NCI-H2107 (cell line): ENCODE measurements at places on chromosomes 5 and 9.

- no peak for DNase-seq
Measured at GRCh38 chr9:109496218-109496617, 1.9 kb downstream of the PTPN3 start.

- DNase-seq: no peak
Measured at GRCh38 chr5:159854916-159855315, 61.4 kb upstream of the ADRA1B start.

GRCh38 chr5:93926831-93927620, 185.6 kb upstream of the POU5F2 start:
- DNase-seq: no peak

GRCh38 chr9:29928072-29928471, 2354.8 kb upstream of the C9orf72 start:
- DNase-seq: no peak

DNA sequence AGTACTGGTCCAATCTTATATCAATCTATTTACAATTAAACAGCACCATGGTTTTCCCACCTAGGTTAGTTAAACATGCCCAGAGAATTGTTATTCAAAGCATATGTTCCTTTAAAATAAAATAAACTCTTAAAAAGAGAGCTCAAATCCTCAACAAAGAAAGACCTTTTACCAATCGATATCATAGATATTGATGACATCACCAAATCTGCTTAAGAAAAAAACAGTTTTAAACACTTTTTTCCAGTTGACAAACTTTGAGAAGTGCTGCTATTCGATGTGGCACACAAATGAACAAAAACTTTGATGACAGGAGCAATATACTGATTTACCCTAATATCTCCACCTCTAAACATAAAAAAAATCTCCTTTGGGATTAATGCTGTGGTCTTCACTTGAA, 15.7 kb downstream of the EFCAB9 start:
- no peak for DNase-seq

- DNase-seq: no peak
Measured at GRCh38 chr9:74333384-74334032, 163.6 kb upstream of the RORB start.

DNA sequence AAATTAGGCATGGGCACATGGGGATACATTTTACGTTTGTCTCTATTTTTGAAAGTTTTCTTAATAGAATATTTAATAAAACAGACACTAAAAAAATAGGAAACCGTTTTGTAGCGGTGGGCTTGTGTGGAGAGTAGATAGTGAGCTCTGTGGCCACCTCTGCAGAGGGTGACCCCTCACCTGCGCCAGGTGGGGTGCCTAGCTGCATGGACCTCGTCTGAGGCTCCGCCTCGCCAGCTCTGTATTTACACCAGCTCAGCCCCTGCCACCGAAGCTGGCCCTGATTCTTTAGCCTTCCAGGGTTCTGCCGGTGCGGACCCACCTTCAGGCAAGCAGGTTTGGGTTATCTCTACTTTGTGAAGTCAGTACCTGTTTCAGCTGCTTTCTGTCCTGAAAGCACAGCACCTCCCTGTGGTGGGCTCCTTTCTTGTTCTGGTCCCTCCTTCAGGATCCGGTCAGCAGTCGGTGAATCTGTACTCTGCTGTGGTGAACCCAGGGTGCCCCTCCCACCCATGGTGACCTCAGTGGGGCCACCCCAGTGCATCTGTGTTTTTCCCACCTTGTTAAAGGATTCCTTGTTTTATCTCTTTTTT, 105.2 kb upstream of the CACNA1B start:
- DNase-seq: no peak

DNA sequence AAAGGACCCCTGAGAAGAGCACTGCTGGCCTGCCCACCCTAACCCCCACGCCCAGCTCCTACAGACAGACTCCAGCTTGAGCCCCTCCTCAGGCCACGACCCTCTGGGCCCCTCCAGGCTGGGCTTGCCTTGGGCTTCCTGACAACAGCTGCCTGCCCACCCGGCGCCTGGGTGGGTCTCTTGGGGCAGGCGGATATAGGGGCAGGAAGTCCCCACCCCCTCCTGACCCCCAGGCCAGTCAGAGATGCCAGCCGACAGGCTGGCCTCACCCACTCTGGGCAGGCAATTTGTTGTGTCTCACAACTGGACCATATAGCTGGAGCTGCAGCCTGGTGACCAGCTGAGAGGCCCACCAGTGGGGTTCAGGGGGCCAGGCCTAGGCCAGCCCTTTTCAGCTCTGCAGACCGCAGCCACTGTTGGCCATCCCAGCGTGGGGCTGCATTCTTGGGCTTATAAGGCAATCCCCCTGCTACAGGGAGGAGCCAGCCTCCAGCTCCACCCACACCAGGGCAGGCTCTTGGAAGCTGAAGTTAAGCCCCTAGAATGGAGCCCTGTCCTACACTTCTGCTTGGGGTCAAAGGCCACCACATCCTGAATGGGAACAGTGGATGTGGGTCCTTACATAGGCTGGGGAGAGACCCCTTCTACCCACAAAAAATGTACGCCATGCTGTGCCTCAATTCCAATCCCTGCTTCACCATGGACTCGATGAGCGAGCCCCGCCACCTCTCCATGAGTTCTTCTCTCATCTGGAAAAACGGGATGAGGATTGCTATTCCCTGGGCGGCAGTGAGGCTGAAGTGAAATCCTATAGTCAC, 2.0 kb downstream of the PDLIM7 start:
- DNase-seq: no peak

GRCh38 chr5:151156507-151157420, 815 bp downstream of the ANXA6 start:
- DNase-seq: no peak

- no peak for DNase-seq
Measured at GRCh38 chr5:68277431-68277830, 61.9 kb downstream of the PIK3R1 start.

GRCh38 chr5:174834081-174834480, 109.7 kb downstream of the MSX2 start:
- DNase-seq: no peak

GRCh38 chr5:39157701-39158100, 61.7 kb downstream of the FYB1 start:
- no peak for DNase-seq

GRCh38 chr5:151028717-151029116, 8.3 kb downstream of the GPX3 start:
- no peak for DNase-seq

GRCh38 chr5:88889189-88890069, 6.4 kb upstream of the MEF2C start:
- DNase-seq: no peak

GRCh38 chr5:56099346-56099745, 104.6 kb upstream of the IL6ST start:
- no peak for DNase-seq

DNA sequence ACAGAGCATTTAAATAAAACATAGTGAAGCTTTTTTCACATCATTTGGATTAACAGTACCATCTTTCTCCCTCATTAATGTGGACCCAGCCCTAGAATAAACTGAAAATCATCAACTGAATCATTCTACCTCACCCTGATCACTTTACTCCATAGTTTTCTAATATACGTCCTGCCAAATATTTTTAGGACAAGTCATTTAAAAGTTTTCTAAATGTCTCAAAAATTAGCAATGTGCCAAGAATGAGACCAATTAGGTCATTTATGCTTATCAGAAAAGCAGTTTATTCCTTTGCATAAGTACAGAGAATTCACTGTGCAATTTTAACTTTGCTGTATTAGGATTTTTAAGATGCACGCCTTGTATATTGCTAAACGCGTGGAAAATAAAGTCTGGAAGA, 284.4 kb downstream of the PIK3R1 start:
- DNase-seq: no peak

DNA sequence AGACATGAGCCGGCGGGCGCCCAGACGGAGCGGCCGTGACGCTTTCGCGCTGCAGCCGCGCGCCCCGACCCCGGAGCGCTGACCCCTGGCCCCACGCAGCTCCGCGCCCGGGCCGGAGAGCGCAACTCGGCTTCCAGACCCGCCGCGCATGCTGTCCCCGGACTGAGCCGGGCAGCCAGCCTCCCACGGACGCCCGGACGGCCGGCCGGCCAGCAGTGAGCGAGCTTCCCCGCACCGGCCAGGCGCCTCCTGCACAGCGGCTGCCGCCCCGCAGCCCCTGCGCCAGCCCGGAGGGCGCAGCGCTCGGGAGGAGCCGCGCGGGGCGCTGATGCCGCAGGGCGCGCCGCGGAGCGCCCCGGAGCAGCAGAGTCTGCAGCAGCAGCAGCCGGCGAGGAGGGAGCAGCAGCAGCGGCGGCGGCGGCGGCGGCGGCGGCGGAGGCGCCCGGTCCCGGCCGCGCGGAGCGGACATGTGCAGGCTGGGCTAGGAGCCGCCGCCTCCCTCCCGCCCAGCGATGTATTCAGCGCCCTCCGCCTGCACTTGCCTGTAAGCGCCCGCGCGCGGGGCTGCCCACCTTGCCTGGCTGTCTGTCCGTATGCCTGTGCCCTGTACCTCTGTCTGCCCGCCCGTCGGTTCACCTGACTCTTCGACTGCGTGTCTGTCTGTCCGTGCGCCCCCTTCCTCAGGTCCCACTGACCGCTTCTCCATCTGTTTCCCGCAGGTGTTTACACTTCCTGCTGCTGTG, 412 bp downstream of the FGF18 start:
- no peak for DNase-seq

DNA sequence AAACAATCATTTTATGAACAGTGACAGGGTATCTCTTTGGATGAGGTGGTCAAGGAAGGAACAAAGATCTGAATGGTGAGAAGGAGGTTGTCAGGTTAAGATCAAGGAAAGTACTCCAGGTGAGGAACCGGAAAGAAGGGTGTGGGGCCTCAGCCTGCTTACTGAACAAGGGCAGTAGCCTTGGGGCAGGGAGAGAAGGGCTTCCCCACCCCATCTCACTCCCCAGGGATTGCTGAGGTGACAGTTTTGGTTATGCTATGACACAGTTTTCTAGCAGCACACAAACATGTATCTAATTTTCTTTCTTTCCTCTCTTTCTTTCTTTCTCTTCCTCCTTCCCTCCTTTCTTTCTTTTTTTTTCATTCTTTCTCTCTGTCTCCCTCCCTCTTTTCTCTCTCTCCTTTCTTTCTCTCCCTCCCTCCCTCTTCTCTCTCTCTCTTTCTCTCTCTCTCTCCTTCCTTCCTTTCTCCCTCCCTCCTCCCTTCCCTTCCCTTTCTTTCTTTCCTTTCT, 4.1 kb upstream of the HDHD3 start:
- DNase-seq: no peak

DNA sequence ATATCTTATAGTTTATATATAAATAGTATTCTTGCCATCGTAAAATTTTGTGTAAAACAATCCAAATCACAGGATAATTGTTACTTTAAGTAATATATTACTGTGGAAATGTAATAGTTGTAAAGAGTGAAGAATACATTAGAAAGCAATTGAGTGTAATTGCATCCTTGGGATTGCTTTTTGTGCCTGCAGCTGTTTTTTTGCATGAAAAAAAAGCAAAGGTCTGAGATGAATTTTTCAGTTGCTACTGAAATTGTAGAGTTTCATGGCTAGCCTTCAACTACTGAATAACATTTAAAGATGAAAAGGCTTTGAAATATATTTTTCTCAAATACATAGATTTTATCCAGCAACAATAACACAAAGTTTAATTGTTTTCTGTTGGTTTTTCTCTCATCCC, 232.0 kb upstream of the FAM174A start:
- no peak for DNase-seq

DNA sequence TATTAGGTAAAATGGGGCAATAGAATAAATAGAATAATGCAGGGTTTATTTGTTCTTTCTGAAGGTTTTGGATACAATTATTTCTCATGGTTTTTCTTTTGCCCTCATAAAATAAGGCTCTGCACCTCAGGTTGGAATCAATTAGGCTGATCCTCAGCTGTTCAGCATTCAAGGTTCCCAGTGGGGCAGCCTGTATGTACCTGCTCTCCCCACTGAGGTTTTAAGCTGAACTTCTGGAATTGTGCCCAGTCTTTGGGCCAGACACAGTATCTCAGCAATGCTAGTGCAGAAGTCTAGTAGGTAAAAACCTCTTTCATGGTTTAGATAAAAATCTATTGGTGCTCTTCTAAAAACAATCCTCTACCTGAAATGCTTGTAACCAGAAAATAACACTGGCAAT, 98.0 kb downstream of the EDIL3 start:
- no peak for DNase-seq

DNA sequence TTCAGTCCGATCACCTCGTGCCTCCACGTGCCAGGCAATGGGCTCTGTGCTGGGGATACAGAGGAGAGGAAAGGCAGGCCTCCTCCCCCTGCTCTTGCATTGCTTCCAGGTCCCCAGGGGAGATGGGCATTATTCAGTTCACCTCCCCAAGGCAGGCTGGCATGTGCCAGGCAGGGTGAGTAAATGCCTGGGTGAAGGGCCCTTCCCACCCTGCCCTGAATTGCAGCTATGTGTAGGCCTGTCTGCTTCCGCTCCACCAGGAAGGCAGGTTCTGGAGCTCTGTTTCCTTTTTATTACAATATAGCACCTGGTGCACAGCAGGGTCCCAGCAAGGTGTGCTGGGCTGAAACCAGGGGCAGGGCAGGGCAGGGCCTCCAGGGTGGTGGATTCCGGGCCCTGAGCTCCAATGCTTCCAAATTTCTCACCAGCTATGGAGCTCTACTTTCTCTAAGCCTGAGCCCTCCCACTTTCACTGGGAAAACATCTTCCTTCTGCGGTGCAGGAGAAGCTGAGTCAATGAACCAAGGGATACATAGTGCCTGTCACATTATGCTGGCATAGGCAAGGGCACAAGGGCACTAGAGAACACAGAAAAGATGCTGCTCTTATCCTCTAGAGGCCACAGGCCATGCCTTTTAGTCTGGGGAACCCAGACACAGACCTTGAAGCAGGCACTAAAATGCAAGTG, 42.0 kb downstream of the SHB start:
- no peak for DNase-seq

DNA sequence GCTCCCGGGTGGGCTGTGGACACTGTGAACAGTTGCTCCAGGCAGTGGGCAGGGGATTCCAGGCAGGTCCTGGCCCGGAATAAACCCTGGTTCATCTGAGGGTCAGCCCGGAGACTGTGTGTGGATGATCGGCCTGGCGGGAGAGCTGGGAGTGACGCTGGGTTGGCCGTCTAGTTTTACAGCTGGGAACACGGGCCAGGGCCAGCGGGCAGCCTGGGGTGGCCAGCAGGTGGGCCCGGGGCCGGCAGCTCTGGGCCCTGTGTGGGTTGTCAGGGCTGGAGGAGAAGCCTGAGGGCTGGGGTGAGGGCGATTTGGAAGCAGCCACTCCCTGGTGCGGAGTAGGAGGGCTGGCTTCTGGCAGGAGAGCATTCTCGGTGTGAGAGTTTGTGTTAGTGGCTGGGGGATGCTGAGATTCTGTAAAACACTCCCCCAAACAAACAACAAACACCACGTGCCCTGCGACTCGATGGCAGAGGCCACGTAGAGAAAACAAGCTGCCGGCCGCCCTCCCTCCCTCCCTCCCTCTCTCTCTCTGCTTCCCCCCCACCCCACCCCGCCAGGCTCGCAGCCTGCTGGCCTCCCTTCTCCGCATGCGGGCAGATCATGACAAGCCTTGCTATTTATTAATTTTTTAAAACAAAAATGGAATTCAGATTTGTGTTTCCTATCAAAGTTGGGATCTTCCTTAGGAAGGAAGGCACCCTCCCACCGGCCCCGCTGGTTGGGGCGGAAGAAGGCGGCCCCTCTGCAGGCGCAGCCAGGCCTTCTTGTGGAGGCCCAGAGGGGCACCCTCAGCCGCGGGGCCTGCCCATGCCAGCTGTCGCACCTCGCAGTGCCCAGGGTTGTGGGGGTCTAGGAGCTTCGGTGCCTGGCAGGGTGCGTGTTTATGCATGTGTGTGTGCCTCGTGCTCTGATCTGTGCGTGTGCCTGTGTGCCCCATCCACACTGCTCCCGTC, 49.5 kb downstream of the RXRA start:
- DNase-seq: no peak
